ENCODE measurements at places on chromosomes 12 and 14.

- DNase-seq = no peak
Observed at GRCh38 chr12:53044896-53045695, 4.8 kb upstream of the TNS2 start.

DNA sequence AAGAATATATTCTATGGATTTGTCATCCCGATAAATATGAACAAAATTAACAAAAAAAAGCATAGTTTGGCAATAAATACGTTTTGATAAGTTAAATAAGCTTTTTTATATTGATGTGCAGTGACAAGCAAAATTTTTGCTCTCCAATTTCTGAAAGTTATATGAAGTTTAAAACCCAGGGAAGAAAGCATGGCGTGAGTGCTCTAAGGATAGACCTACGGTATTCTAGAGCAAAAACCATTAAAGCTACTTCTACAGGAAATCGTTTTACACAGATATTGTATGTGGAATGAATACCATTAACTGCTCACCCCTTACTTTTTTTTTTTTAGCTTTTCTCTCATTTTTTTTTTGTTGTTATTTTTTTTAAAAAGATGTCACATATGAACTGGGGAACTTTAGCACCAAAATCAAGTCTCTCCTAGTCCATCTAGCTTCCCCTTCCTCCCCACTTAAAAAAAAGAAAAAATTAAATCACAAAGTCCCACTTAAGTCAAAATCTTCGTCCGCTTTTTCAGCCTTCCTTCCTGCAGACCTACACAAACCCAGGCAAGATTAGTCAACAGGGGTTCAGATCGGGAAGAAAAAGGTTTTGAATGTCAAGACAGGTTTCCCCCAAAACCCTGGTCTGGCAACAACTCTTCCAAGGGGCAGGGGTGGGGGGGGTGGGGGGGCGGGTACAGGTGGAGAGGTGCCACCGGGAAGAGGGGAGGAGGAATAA, 4.4 kb downstream of the ZFP36L1 start:
- no peak for DNase-seq

GRCh38 chr12:110339184-110339952, 58.3 kb downstream of the ATP2A2 start:
- no peak for DNase-seq

GRCh38 chr12:96710127-96710745, 196.8 kb upstream of the NEDD1 start:
- peak; percentile 77 for DNase-seq

DNA sequence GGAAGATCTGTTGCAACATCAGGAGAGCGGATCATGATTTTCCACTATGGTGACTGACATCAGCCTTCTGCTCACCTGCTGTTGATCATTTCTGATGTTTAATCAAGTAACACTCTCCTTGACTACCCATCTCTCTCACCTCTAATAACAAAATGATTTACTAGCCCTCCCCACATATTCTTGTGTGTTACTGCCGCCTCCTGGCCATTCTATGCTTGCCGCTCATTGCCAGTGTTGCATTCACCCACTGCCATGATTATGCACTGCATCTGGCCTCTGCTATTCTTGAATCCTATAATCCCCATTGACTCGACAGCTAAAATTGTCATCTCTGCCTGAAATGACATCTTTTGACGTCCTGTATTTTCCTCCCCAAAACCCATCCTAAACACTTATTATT, 113.8 kb downstream of the RERGL start:
- no peak for DNase-seq

- DNase-seq = no peak
Observed at GRCh38 chr12:88573583-88573982, 6.7 kb downstream of the KITLG start.

GRCh38 chr12:92933606-92934005, 4.5 kb upstream of the EEA1 start:
- DNase-seq = no peak

DNA sequence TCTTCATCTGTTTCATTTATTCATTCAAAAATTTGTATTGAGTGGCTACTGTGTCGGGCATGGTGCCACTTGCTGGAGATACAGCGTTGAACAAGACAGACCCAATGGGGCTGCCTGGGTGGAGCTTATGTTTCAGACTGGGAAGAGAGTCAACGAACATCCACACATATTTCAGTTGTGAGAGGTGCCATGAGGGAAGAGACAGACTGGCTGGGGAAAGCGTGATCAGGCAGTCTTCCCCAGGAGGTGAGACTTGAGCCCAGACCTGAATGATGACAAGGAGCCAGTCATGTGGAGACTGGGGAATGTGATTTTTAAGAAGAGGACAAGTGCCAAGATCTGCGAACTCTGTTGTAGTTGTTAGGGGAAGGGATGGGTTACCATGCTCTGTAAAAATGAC, 12.2 kb downstream of the BICD1 start:
- no peak for DNase-seq

GRCh38 chr14:44444454-44444853, 62.6 kb downstream of the FSCB start:
- no peak for DNase-seq

GRCh38 chr12:27868139-27868538, 88.1 kb upstream of the MANSC4 start:
- no peak for DNase-seq

- DNase-seq = no peak
Observed at GRCh38 chr12:51465491-51465890, 40.9 kb downstream of the SLC4A8 start.

DNA sequence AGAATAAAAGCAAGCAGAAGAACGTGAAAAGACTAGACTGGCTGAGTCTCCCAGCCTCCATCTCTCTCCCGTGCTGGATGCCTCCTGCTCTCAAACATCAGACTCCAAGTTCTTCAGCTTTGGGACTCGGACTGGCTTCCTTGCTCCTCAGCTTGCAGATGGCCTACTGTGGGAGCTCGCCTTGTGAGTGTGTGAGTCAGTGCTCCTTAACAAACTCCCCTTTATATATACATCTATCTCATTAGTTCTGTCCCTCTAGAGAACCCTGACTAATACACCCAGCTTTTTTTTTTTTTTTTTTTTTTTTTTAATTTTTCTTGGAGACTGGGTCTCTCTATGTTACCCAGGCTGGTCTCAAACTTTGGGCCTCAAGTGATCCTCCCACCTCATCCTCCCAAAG, 46.9 kb downstream of the ACTN1 start:
- DNase-seq = no peak

GRCh38 chr12:28870839-28871440, 278.1 kb upstream of the FAR2 start:
- no peak for DNase-seq

- DNase-seq = no peak
Observed at GRCh38 chr14:55867311-55867710, 250.9 kb upstream of the PELI2 start.

DNA sequence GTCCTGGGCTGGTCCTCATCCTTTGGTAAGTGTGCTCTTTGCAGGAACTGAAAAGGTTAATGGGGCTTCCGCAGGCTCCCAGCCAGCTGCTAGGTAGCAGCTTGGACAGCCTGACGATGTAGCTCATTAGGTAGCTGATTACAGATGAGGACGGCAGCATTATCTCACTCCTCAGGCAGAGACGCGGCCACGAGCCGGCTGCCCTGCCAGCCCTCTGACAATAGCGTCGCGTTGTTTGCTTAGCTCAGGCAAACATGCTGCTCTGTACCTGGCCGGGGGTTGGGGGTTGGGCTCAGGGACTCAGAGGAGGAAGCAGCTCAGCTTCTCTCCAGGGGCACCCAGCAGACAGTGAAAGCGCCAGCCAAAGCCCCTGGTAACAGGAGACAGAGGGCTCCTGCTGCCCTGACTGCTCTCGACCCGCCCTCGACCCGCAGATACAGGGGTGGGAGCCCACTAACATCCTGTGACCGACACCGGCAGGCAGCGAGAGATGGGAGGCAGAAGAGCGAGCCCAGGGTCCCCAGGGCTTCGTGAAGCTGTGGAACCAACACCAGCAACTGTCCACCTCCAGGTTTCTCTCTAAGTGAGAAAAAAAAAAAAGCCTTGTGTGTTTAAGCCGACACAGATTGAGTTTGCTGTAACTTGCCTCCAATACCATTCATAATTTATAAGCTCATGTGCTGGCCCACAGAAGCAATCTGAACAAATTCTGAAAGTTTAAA, 53.4 kb upstream of the DLK1 start:
- DNase-seq = no peak

DNA sequence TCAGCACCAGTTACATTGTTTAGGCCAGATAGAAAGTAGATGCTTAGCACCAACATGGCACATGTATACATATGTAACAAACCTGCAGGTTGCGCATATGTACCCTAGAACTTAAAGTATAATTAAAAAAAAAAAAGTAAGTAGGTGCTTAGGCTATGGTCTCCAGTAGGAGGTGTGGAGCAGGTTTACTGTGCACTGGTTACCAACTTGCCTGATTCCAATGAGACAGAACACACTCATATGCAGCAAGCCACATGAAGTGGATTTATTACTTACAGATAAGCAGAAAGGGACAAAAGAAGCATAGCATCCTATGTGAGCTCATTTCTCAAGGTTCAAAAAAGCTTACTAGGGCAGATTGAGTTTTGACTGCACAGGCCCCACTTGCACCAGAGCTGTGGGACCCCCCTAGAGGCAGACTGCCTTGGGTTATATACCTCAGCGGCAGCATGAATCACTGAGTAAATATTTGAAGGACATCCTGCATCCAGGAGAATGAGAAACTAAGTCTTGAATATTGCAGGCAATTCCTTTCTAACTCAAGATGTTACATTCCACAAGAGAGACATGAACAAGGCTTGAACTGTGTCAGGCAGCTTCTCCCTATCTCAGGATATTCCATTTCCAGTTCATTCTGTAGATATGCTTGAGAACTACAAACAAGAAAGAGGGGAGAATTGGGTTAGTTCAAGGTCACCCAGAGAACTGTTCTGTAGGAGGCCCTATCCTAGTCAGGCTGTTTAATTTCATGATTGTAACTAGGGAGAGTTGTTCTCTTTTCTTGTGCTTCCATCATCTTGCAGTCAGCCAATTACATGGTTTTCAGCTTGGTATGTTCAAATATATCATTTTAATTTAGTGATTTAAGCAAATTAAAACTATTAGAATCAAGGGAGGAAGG, 30.1 kb downstream of the LRFN5 start:
- DNase-seq = no peak

DNA sequence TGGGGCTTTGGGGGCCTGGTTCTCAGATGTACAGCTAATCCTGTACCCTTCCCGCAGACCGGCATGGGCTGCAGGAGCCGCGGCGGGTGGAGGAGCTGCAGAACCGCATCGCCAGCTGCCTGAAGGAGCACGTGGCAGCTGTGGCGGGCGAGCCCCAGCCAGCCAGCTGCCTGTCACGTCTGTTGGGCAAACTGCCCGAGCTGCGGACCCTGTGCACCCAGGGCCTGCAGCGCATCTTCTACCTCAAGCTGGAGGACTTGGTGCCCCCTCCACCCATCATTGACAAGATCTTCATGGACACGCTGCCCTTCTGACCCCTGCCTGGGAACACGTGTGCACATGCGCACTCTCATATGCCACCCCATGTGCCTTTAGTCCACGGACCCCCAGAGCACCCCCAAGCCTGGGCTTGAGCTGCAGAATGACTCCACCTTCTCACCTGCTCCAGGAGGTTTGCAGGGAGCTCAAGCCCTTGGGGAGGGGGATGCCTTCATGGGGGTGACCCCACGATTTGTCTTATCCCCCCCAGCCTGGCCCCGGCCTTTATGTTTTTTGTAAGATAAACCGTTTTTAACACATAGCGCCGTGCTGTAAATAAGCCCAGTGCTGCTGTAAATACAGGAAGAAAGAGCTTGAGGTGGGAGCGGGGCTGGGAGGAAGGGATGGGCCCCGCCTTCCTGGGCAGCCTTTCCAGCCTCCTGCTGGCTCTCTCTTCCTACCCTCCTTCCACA, 7.6 kb downstream of the NR4A1 start:
- DNase-seq = no peak

DNA sequence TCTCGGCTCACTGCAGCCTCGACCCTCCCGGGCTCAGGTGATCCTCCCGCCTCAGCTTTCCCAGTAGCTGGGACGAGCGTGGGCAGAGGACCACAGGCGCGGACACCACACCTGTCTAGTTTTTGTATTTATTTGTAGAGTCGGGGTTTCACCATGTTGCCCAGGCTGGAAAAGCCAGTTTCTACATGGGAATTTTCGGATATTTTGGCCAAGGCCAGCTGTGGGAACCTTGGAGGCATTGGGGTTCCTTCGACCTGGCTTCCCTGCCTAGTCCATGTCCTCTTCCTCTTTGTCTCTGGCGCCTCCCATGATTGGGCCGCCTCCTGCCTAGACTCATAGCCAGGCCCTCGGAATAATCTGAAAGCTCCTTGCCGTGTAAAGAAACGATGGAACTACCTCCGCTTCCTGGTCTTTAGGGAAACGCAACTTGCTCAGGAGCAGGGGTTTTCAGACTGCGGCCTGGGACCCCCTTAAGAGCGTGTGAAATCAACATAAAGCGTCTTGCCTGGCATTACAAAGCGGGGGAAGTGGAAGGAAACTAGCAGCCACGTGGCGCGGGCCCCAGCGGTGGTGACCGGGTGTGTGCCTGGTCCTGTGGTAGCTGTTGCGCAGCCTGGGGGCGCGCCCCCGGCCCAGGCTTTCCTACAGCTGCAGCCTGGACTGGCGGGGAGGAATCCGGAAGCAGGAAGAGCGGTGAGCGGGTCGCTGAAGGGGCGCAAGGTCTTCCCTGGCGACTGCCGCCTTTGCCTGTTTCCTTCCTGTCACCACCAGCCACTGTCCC, 1.4 kb upstream of the HSP90AA1 start:
- DNase-seq = no peak

- no peak for DNase-seq
Observed at GRCh38 chr14:24398293-24398652, 530 bp upstream of the NYNRIN start.

- no peak for DNase-seq
Observed at GRCh38 chr14:96268431-96269358, 12.7 kb downstream of the BDKRB1 start.

DNA sequence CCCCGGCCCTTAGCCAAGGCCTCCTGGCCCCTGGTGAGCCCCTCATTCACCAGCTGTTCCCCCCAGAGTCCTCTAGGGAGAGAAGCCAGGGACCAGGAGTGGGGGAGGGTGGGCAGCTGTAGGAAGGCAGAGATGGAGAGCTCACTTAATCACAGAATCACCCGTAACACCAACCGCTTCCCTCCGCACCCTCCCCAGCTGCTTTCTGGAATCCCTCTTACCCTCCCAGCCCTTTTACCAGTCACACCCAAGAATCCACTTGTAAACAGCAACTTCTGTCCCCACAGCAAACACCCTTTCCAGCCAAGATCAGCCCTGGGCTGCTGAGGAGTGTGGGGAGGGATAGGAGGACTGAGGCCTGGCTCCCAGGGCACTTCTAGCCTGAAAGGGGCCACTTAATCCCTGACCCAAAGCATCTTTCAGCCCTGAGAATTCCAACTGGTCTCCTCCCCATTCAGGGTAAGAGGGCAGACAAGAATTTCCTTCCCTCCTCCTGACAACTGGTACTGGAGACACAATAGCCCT, 18.8 kb downstream of the NCKAP5L start:
- no peak for DNase-seq

- DNase-seq = no peak
Observed at GRCh38 chr12:102918840-102919239, 1.8 kb upstream of the PAH start.

DNA sequence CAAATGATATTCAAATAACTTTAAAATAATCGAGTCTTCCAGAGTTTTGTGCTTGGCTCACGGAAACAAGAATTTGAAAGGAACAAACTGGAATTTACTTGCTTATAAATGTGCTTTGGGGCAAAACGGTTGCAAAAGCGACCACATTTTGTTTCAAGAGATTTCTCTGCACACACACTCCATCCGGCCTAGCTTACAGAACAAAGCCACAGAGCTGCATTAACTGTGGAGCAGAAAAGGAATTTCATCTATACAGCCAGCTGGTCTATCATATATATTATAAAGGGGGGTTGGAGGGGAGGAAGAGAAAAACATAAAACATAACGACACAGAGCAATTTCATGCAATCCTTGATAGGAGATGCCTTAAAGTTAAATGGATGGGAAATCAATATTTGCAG, 153.0 kb downstream of the MYRFL start:
- DNase-seq = no peak

- no peak for DNase-seq
Observed at GRCh38 chr14:94724993-94725392, 44.9 kb downstream of the GSC start.
